Suppressor macrophage (primary cell): ENCODE measurements at places on chromosomes 1 and 21.

DNA sequence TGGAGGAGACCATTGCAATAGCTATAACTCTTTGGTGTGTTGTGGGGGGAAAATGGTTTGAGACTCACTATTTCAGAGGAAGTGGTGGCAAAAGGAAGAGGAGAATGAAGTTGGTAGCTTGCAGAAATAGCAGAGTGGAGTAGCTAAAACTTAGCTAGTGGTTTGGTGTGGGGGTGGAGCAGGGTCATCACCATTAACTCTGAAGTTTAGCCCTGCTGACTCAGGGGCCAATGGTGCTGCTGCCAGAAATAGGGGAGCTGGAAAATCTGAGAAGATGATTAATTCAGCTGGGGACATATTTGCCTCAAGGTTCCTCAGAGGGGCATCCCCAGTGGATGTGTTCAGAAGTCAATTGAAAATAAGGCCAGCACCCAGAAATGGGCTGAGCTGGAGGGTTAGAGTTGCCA, 65.4 kb downstream of the RUNX1 start:
- peak; percentile 75 for DNase-seq

DNA sequence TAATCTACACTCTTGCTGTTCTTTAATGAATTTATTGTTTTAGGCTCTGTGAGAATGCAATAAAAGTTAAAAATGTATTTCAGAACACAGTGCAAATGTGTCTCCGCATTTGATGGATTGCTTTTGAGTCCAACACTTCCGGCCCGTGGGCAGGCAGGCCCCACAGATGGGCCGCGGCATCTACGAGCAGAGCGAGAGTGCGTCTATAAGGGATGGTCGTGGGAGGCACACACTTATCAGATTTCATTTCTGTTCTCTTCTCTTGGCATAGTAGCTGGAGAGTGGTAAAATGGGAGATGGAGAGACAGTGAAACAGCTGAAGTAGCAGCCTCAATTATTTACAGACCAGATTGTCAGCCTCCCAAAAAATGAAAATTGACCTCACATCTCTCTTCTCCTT, 134.2 kb downstream of the NAV1 start:
- no peak for DNase-seq

DNA sequence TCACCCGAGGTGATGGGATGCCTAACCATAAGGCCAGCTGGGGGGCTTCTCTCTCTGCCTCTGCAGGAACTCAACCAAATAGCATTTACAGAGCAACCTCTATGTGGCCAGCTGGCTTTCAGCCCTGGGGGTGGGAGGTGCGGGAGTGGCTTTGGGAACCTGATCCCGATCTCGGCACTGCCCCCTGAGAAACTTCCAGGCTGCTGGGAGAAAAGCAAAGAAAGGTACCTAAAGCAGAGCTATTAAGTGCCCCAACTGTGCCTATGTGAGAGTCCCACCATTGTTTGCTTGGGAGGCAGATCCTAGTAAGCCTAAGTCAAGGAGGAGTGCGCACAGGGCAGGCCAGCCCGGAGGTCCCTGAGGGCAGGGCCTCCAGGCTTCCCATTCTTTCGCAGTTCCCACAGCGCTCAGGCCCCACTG, 7.0 kb downstream of the KRTCAP2 start:
- DNase-seq: no peak

GRCh38 chr1:84143796-84144565, at the start of gene PRKACB:
TSS of gene PRKACB (plus strand) at chr1:84144271. CDS start at chr1:84144362, 91 bp downstream.
- DNase-seq: peak; percentile 81

- no peak for DNase-seq
Observed at GRCh38 chr1:201632364-201632952, 93.5 kb downstream of the NAV1 start.

- no peak for DNase-seq
Observed at GRCh38 chr21:44885615-44886014, 12.1 kb upstream of the PTTG1IP start.

DNA sequence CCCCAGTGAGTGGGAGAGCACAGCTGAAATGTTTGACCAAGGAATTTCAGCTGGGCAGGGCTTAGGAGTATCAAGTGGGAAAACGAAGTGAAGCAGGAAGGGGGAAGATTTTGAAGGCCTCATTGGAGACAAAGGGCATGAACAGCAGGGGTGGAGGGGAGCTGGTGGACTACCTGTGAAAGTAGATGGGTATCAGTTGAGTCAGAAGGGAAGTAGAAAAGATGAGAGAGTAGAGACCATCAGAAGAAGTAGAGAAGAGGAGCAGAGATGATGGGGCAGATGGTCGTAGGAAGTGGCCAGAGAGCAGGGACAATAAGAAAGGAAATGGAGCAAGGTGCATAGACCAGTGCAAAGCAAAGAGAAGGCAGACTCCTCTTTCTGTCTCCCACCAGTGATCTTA, 189.0 kb upstream of the RUNX1 start:
- no peak for DNase-seq

DNA sequence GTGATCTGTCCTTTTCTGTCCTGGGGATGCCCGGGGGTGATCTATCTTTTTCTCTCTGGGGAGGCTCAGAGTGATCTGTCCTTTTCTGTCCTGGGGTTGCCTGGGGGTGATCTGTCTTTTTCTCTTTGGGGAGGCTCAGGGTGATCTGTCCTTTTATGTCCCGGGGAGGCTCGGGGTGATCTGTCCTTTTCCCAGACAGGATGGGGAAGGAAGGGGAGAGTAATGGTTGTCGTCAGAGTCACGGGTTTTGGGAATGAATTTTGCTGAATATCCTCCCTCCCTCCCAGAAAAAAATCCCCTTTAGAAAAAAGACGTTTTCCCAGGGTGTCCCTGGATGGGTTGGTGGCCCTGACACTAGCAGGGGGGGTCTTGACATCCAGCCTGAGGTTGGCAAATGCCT, 91.5 kb downstream of the ARHGEF10L start:
- DNase-seq: peak; percentile 78

DNA sequence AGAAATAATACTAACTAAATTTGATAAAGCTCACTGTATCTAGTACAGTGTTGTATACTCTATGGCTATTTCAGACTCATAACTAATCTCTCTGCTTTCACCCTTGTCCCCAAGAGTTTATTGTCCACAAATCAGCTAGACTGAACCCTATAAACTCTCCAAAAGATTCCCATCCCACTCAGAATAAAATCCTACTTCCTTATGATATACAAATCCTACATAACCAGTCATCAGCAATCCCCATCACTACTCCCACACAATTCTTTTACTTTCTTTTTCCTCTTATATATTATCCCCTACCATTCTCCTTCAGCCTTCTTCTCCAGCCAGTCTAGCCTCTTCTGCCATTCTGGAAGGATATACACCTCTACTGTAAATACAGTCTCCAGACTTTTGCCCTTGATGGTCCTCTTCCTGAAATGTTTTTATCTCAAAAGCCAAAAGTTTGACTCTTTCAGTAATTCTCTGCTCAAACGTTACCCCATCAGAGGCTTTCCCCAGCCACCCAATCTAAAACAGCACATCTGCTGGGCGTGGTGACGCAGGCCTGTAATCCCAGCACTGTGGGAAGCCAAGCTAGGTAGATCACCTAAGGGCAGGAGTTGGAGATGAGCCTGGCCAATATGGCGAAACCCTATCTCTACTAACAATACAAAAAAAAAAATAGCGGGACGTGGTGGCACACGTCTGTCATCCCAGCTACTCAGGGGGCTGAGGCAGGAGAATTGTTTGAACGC, 41.6 kb downstream of the ABL2 start:
- DNase-seq: no peak

- DNase-seq: peak; percentile 64
Observed at GRCh38 chr1:35377555-35377954, 109.0 kb downstream of the ZMYM4 start.

GRCh38 chr1:46456411-46456963, 33.1 kb upstream of the DMBX1 start:
- DNase-seq: no peak

DNA sequence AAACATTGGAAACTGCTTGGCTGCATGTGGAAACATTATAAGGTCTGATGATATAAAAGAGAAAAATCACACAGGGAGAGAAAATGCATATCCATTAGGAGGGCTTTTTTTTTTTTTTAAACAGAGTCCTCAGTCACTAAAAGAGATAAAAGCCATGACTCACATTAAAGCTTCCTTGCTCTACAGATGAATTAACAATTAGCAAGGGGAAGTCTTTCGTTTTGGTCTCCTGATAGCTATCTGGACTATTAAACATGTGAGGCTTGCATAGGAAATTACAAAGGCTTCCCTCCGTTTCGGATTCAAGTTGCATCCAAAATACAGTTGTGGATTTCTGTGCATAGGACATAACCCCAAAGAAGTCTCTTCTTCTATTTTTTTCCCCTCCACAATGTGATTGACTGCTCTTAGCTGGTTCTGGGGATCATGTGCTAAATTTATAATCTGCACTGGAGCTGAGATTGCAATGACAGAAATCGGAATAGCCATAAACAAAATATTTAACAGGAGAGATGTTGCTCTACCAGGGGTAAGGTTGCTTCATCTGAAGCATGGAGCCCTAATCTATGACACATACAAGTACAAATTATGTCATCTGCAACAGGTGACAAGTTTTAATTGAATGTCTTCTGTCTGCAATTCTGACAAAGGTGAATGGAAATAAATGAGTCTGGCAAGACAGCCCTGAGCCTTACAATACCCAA, 146.8 kb downstream of the ESRRG start:
- DNase-seq: no peak

GRCh38 chr1:22206551-22207125, 63.7 kb upstream of the WNT4 start:
- no peak for DNase-seq

DNA sequence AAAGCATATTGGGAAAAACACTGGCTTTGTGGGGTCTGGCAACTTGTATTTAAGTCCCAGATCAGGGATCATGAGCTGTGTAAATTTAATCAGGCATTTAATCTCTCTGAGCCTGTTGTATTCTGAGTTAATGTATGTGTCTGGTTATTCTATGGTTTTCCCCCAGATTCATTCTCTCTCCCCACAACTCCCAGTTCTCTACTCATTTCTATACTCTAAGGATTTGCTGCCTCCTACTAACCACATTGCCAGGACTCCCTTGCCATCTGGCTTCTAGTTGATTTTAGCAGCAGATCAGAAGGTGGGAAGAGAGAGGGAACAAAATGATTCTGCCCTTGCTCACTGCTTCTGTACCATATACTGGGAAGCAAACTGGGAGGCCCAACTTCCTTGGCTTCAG, 31.4 kb upstream of the S1PR1 start:
- no peak for DNase-seq

- DNase-seq: peak; percentile 13
Observed at GRCh38 chr1:165444897-165445370, at the start of gene RXRG. TSS of gene RXRG (minus strand) at chr1:165445126. CDS start at chr1:165444893, 233 bp downstream.

DNA sequence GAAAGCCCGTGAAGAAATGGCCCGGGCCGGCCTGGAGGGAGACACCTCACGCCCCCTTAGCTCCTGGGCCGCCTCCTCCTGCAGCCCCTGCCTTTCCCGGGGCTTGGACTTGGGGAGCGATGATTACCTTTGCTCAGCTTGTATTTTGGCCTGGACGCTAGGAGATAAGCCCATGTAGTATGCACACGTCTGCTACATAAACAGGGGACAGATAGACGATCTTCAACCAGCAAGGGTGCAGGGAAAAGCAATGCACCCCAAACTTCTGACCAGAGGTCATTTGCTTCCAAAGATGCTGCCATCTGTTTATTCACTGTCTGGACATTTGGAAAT, 936 bp downstream of the TP73 start:
- DNase-seq: no peak

DNA sequence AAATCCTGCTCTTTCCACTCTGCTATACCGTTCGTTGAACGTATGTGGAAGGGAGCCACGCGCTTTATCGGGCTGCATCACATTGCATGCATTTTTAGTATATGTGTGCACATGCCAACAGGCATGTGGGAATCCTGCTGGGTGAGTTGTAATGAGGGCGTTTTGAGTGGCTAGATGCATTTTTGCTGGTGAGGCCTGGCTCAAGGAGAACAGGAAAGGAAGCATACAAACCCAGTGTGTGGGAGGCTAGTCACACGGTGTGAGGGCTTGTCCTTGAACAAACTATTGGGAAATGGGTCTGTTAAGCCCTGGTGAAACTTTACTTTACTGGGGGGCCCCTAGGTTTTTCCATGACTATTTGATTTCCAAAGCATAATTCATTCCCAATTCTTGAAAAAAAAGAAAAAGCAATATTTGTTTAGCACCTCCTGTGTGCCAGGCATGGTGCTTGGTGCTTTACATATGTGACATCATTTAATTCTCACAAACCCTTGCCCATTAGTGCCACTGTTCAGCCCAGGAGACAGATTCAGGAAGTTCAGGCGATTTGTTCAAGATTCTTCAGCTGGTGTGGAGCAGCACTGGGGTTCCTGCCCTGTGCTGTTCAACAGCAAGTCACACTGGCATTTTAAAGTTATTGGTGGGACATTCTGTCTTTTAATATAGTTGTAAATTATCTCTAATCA, 25.6 kb upstream of the JUN start:
- DNase-seq: peak; percentile 88

DNA sequence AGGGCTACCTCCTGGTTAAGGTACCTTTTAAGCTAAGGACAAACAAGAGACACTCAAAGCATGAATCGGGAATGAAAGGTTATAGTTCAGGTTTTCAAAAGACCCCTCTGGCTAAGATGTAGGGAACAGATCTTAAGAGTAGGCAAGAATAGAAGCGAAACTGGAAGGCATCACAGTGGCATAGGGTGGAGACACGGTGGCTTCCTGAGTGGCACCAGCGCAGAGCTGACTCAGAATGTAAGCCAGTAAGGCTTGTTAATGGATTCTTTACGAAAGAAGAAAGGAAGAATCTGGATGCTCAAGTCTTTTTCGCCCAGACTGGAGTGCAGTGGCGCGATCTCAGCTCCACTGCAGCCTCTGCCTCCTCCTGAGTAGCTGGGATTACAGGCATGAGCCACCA, 21.2 kb downstream of the PADI6 start:
- peak; percentile 41 for DNase-seq

DNA sequence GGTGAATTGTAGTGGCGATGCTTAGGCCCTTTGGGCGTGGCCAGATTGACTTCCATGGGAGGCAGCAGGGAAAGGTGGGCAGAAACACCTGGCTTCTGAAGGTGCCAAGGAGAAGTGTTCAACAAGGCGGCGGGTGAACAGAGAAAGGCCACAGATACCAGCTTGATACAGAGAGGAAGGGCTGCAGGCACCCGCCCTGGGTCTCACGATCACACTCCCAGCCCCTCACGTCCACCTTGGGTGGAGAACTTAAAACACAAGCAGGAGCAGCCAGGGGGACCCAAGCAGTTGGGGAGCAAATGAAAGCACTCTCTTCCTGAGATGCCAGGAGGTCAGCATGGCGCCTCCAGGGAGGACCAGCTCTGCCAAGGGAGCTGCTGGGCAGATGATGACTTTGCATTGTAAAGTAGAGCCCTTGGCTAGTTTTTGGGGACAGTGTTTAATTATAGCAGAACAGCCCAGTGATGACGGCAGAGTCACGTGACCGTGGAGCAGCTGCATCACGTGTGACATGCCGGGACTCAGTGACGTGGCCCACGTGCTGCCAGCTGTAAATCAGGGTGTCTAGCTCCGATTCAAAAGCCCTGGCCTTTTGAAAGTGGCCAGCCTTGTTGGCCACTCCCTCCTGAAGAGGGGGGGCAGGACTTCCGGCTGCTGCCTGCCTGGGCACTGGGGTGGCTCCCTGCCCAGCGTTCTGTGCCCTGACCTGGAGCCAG, 19.0 kb downstream of the SLC37A1 start:
- DNase-seq: peak; percentile 92
